EL (cell line): ENCODE measurements at places on chromosomes 1 and 21.
A peak's percentile ranks its signal among the peaks of the same experiment; 100 is the strongest.

- no peak for DNase-seq
Observed at GRCh38 chr1:191953526-191953925, 204.7 kb upstream of the RGS18 start.

GRCh38 chr1:30847358-30847972, 61.1 kb downstream of the SDC3 start:
- DNase-seq, result peak; percentile 34

DNA sequence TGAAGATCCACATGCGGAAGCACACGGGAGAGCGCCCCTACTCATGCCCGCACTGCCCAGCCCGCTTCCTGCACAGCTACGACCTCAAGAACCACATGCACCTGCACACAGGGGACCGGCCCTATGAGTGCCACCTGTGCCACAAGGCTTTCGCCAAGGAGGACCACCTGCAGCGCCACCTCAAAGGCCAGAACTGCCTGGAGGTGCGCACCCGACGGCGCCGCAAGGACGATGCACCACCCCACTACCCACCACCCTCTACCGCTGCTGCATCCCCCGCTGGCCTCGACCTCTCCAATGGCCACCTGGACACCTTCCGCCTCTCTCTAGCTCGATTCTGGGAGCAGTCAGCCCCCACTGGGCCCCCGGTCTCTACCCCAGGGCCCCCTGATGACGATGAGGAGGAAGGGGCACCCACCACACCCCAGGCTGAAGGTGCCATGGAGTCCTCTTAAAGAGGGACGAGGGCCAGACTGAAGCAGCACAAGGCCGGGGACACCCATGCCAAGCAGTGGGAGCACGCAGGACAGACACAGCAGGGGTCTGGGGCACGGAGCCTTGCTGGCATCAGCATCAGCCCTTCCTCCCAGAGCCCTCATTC, 13.7 kb downstream of the ZBTB7B start:
- DNase-seq, result no peak

- peak; percentile 72 for DNase-seq
Observed at GRCh38 chr1:86704972-86705664, 742 bp downstream of the SH3GLB1 start.

DNA sequence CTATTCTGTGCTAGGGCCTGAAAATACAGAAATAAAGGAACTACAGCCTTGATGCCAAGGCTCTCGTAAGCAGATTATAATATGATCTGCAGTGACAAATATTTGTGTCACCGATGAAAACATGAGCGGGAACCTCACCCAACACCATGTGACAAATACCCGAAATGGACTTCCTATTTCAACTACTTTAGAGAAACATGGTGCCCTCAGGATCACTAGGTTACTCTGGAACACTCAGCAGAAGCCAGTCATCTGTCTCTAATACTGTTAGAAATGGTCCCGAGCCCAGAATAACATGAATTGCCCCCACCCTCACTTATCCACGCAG, 463 bp upstream of the VAMP3 start:
- no peak for DNase-seq

GRCh38 chr1:167561753-167562152, 8.2 kb upstream of the CREG1 start:
- DNase-seq, result no peak

DNA sequence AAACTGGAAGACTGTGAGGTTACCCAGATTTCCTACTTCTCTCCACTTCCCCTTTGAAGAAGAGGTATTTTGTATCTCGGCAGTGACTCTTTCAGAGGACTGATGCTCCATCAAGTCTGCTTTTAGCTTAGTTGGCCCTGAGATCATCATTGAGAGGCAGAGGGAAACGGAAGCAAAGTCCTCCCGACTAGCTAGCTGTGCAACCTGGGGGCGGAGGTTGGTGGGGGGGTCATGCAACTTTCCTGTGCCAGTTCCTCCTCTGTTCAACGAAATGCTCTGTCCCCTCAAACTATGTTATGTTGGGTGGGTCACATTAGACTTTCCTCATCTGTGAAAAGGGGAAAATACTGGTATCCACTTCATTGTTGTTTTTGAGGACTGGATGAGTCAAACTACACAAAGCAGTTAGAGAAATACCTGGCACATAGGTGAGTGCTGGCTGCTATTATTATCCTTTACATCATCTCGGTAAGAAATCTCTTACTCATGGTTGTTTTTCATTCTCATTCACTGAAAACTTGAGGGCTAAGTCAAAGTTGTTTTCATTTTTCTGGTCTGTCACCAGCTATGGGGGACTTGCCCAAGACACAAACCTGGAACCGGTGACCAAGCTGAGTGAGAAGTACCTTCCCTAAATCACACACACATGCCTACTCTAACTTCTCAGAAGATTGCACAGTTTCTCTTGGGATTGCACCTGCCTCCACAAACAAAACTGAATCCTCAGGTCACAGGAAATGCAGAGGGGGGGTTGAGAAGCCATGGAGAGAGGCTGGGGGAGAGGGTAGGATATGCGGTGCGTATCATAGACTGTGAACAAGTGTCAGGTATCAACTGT, 83.3 kb downstream of the ABCA4 start:
- no peak for DNase-seq

GRCh38 chr1:157042846-157043245, 2.7 kb downstream of the ARHGEF11 start:
- no peak for DNase-seq

GRCh38 chr1:65527190-65527589, 106.7 kb downstream of the LEPR start:
- peak; percentile 84 for DNase-seq

- no peak for DNase-seq
Observed at GRCh38 chr1:109351457-109351856, 44.6 kb upstream of the MYBPHL start.

DNA sequence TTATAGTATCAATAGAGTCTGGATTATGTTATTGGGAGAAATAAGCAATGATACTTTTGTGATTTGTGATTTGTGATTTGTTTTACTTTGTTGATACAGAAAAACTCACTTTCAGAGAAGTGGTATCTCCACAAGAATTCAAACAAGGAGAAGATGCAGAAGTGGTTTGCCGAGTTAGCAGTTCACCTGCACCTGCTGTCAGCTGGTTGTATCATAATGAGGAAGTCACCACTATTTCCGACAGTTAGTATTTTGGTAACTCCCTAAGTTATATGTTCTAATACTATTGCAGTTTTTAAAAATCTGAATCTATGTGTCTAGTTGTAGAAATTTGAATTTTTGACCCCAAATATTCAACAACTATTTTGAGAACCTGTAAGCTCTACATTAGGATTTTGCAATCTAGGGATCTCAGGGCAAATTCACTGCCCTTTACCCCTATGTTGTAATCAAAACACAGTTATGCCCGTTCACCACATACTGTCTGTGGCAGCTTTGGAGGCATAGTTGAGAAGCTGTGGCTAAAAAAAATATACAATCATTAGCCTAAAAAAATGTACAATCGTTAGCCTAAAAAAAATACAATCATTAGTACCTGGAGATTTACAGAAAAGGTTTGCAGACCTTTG, 288.1 kb downstream of the NCAM2 start:
- DNase-seq, result no peak

- DNase-seq, result peak; percentile 32
Observed at GRCh38 chr1:150221552-150221951, 14.4 kb downstream of the ANP32E start.

DNA sequence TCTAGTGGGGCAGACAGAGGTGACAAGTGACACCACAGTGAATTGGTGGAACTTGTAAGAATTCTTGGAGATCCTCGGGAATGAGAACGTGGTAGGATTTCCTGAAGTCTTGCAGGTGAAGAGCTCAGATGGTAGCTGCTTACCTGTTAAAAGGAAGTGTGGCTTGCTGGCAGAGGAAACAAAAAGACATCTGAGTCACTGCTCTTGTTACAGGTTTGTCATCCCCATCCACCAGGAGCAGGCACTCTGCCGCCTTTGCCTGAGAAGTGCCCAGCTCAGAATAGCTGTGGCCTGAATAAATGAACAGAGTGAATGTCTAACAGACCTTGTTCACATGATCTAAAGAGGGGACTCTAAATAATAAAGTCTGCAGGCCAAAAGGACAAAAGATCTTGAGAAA, 12.3 kb upstream of the ZSCAN20 start:
- no peak for DNase-seq

GRCh38 chr1:227411066-227411465, 92.8 kb upstream of the CDC42BPA start:
- peak; percentile 16 for DNase-seq

DNA sequence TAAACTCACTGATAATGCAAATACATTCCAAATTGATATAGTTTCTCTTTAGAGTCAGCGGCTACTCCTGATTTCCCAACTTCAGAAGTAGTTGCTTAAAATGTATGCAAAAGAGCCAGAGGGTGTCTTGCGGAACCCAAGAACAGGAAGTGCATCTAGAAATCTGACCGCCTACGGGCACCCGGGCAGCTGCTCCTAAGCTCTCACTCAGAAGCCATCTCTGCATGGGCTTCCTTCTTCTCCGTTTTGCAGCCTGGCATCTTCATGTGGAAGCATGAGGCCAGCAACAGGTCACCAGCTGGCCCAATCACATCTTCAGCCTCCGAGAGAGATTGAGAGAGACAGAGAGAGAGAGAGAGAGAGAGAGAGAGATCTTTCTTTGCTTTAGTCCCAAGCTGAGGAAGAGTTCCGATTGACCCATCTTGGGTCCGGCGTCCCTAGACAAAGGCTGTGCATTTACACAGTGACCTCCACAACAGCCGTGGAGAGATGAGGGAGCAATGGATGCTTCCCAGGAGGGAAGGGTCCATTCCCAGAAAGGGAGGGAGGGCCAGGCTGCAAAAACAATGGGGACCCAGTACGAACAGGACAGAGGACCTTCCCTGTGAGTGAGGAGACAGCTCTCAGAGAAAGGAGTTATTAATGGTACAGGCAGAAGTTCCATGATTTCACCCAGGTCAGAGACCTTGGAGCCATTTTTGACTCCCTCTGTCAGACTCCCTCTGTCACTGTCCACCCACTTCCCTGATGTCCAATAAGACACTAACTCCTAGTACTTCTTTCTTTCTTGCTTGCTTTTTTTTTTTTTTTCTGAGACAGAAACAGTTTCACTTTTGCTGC, 28.2 kb upstream of the SLC30A1 start:
- DNase-seq, result no peak
